ENCODE measurements at places on chromosomes 4 and X.

DNA sequence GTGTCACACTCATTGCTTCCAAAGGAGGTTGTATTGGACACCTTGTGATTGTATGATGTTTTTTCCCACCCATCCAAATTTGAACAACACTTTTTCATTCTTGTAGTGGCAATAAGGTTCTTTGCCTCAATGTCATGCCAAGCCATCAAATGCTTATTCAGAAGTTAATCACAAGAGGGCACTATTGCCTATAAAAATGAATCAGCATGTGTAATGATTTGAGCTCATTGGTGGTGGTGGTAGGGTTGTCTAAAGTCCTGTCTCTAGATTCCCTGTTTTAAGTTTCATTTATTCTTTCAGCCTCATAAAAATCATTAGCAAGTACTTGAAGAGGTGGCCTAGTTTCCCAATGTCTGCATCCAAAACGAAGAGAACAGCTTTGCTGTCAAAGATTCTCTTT is 37.0 kb downstream of the IRS4 start:
- DNase-seq: peak; percentile 47

DNA sequence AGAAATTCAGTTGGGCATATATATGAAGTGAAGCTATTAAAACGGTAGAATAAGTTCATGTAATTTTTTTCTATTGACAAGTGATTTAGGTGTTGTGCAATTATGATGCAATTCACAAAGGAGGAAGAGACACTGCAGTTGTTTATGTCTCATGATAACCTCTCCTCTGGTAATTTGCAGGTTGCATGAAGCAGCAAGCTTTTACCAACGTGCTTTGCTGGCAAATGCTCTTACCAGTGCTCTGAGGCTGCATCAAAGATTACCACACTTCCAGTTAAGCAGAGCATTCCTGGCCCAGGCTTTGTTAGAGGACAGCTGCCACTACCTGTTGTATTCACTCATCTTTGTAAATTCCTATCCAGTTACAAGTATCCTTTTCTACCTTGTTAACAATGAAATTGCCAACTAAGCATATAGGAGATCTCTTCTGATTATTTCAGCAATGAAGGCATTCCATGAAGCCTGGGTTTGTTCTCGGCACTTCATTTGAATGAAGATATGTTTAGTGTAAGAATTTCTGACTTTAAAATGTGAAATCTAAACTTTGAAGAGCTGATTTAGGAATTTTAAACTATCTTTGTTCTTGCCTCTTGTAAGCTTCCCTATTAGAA is 3.9 kb downstream of the TMEM33 start:
- DNase-seq: no peak

DNA sequence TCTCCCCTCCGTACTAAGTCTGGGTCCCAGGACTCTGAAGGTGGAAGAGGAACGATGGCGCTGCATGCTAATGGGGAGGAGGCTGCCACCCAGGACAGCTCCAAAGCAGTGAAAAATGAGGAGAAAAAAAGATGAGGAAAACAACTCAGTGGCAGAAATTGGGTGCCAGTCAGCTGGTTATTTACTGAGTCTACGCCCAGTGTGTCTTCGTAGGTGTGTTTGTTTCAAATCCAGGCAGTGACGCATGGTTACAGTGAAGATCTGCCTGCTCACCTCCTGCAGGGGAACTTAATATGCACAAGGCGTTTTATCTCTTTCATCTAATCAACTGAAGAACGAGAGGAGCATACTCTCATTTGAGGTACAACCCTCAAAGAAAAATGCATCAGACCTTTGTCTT is 70.9 kb upstream of the FBXW7 start:
- no peak for DNase-seq

GRCh38 chr4:146742416-146742815 is 103.7 kb downstream of the POU4F2 start:
- DNase-seq: no peak

DNA sequence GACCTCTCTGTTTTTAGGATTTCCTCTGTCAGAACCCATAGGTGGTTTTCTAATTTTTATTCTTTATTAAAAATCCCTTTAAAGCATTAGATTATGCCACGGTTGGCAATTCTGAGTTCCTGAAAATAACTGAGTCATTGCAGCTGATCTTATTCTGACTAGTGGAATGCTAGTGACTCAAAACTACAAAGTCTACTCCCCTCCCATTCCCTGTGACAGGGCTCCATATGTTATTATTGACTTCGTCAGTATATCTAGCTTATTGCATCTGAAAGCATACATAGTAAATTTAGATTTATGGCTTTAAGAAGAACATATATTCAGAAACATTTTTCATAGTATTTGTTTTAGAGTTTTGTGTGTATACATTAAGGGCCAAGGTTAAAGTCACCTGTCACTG is 38.5 kb downstream of the HERC3 start:
- DNase-seq: peak; percentile 77

DNA sequence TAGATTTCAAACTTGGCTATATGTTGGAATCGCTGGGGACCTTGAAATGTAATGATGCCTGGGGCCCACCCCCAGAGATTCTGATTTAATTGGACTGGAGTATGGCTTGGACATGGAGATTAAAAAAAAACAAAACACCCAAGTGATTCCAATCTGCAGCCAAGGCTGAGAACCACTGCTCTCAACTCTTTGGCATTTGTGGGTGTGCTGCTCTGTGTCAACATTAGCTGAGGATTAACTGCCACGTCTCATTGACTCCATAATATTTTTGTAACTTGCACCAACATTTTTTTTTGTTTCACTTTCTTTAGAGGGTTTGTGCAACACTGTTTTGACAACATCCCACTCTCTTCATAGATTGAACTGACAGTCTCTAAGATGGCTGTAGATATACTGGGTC is 41.1 kb upstream of the PDK3 start:
- no peak for DNase-seq

GRCh38 chrX:25028726-25029125 is 13.0 kb upstream of the ARX start:
- peak; percentile 22 for DNase-seq

GRCh38 chr4:78369679-78370078 is 181.9 kb upstream of the ANXA3 start:
- peak; percentile 72 for DNase-seq

Data from fibroblast of upper back skin (primary cell).